ENCODE measurements at places on chromosomes 16 and 17.

DNA sequence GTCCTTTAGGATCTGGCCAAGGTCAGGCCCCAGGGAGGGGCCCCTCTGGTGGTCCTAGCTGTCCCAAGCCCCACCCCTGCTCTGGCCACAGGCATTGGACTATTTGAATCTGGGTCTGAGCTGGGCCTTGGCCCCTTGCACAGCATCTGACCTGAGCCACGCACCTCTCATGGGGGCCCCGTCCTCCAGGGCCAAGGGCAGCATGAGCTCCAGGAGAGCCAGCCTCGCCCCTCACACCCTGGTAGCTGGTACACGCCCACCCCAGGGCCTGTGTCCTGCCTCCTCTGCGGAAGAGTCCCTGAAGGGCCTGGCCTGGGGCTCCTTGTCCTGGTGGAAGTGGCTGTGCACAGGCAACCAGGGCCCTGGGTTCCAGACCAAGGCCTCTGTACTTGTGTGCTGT, 23.8 kb downstream of the ENDOV start:
- no peak for DNase-seq

DNA sequence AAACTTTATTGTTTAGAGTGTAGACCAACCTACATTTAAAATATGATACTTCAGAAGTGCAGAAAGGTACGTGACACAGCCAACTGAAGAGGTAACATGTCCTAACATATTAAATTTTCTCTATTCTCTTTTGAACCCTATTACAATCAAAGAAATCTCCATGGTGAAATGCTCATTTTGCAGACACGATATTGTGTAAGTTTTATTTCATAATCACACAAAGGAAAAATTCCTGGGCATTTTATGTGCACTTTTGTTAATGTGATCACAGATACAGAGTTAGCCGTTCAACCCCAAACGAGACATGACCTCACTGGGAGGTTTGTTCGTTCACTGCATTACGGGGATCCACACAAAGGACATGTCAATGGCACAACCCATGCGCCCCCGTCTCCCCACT, 21.8 kb downstream of the KCNJ16 start:
- no peak for DNase-seq

GRCh38 chr16:85778873-85779272, 20.5 kb downstream of the EMC8 start:
- DNase-seq, result no peak

- DNase-seq, result no peak
Measured at GRCh38 chr17:54813896-54814295, 86.8 kb upstream of the TOM1L1 start.

GRCh38 chr16:57696240-57696639, 1.6 kb downstream of the DRC7 start:
- DNase-seq, result no peak

- DNase-seq, result no peak
Measured at GRCh38 chr17:16953347-16953746, 18.6 kb downstream of the TNFRSF13B start.

GRCh38 chr17:63270610-63271009, 175.5 kb downstream of the CYB561 start:
- no peak for DNase-seq

GRCh38 chr16:83967091-83967490, 953 bp upstream of the NECAB2 start:
- no peak for DNase-seq

DNA sequence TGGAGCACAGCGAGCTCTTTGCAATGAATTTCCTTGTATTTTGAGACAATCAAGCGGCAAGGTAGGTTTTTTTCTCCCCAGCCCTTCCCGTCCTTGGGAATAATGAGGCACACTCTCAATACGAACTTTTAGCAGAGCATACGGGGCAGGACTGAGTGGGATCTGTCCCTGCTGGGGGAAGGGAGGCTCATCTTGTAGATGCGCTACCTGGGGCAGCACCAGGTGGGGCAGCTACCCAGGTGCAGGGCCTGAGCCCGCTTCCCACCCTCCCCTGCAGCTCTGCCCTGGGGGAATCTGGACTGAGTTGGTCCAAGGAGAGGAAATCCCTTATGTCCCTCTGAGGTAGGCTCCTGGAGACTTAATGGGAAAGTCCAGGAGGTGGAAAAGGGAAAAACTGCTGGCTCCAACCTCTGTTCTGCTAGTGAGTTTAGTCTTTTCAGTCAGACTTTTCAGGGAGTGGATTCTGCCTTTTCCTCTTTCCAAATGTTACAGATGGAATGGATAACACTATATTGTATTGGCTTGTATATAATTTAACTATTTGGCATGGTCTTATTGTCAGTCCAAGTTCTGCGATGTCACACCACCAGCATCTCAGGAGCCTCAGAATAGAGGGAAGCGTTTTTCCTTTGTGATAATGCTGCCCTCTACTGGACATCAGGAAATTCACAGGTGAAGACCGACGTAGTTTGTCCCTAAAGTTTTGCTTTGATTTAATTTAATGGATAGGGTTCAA, 9.6 kb upstream of the CES1 start:
- DNase-seq, result peak; percentile 17

DNA sequence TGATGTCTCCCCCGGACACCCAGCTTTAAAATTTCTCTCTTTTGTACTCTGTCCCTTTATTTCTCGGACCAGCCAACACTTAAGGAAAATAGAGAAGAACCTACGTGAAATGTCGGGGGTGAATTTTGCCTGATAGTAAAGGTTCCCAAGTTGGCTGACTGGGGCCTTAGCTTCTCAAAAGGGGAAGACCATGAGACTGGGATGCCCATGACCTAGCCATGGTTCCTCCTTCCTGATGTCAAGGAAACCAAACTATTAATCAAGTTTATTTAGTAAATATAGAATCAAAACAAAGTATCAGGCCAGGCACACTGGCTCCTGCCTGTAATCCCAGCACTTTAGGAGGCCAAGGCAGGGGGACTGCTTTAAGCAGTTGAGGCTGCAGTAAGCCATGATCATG, 2.4 kb upstream of the EIF1 start:
- no peak for DNase-seq

- no peak for DNase-seq
Measured at GRCh38 chr17:79992649-79993389, 42.9 kb downstream of the TBC1D16 start.

- no peak for DNase-seq
Measured at GRCh38 chr17:32516940-32517701, 30.3 kb downstream of the CDK5R1 start.
